HS-5 (cell line): ENCODE measurements at places on chromosomes 11 and 22.

GRCh38 chr22:46575911-46576555 is 38.6 kb upstream of the CELSR1 start:
- no peak for DNase-seq

DNA sequence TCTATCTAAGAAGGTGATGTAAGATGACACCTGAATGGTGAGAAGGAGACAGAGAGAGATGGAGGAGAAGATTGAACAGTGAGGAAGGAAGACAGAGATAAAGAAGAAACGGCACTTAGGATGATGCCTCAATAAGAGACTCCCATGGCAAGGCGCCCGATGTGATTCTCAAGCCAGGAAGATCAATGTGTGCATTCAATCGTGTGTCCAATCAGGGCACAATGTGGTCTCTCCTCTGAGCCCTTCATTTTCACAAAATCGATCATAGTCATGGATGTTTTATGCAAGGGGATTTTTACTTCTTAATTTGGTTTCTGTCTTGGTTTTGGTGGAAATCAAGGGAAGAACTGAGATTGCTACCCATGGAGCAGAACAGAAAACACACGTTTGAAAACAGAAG is 19.9 kb upstream of the TMPRSS13 start:
- no peak for DNase-seq

- no peak for DNase-seq
These were observed 71.4 kb downstream of the EFCAB6 start for GRCh38 chr22:43740587-43741270.

DNA sequence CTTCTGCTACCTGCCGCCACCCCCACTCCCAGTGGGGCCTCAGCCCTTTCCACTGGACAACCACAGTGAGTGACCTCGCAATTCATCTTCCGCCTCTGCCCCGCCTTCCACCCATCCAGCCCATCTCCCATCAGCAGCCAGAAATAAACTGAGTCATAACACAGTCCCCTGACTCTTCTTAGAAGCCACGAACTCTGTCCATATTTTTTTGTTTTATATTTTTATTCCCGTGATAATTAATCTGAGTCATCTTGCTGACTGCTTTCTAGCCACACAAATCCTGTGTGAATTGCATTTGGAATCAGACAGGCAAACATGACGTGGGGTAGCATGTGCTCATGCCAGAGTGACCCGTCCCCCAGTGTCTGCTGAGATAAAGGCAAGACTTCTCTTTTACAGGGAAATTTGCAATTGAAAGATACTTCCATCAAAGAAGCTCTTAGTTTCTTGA is 7.0 kb downstream of the FADD start:
- no peak for DNase-seq

- no peak for DNase-seq
These were observed 1.5 kb downstream of the HSPB2 start for GRCh38 chr11:111913997-111914396.

DNA sequence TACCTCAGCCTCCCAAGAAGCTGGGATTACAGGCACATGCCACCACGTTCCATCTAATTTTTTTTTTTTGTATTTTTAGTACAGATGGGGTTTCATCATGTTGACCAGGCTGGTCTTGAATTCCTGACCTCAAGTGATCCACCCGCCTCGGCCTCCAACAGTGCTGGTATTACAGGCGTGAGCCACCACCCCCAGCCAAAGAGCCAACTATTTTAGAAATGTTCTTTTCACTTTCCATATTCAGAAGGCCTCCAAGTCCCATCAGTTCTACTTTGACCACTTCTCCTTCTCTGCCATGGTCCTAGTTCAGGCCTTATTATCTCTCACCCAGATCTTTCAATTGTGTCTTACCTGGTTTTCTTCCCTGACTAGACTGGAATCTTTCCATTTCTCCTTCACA is 48.2 kb downstream of the CCDC83 start:
- DNase-seq = no peak

DNA sequence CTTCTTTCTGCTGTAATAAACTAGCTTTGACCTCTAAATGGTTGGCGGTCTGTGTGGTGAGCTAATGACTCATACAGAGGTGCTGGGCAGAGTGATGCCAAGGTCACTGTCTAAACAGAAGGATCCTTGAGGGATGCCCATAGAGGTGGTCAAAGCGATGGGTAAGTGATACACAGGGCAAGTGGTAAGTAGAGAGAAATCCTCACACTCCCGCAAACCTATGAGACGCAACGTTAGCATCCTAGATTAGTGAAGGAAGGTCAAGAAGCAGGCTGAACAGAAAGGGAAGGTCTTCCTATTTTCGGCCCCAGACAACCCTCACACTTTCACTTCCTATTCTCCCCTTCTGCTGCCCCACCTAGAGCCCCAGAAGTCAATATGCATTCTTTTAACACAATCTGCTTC is 65.6 kb upstream of the SESN3 start:
- no peak for DNase-seq
